ENCODE measurements at places on chromosomes 12 and 14. TPM values are rescaled to one million over a fixed set of nuclear protein-coding genes. Genes with fewer than 3 reads are reported as not detected.

Gene ITGA7
- 16.9 TPM for total RNA-seq

DNA sequence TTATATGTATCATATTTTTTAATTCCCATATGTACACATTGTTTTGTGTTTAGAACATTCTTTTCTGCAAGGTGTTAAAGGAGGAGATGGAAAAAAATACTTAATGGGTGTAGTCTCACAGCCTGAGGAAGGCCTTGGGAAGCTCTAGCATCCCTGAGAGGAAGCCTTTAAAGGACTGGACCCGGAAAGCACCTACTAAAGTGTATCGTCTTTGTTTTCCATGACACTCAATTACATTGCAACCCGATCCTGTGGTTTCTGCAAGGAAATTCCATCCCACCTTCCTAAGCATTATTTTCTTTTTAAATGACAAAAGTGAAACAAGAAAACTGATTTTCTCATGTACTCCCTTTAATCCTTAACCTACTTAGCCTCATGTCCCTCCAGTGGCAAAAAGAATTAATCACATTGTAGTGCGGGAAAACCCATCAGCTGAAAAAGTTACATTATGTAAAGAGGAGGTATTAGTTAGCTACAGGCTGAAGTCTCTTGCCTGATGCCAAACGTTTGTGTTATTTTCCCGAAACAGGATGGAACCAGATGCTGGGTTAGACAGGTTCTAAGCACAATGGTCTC lies 147.8 kb upstream of the CPSF6 start:
- DNase-seq = no peak

DNA sequence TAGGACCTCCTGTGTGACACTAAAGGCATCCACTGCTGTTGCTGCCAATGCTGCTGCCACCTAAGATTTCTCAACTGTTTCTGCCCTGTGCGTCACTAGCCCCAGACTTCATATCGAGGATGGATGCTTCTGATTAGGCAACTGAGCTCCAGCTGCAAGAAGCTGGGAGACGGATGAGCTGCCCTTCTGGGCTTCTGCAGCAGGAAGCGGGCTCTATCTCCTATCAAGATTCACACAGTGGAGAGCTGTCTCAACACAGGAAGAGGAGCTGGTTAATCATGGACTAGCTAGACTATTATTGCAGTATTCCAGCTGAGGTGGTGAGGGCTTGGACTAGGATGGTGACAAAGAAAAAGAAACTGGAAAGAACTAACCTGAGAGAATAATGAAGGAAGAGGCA lies 59.2 kb upstream of the PELI2 start:
- DNase-seq = no peak

DNA sequence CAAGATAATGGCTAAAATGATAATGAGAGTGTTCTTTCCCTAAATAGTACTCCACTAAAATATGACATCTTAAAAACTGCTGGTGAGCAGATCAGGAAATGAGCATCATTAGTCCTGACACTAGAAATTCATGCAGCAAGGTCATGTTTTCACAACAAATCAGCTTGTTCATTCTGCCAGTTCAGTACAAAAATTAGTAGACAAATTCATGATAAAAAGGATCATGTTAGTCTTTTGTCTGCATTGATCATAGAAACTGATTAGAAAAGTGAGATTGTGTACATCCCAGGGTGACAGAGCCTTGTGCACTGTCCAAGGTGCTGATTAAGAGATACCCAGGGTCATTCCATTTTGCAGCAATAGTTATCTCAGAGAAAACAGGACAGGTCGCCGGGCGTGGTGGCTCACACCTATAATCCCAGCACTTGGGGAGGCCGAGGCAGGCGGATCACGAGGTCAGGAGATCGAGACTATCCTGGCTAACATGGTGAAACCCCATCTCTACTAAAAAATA lies 163.6 kb downstream of the RIMBP2 start:
- no peak for DNase-seq

DNA sequence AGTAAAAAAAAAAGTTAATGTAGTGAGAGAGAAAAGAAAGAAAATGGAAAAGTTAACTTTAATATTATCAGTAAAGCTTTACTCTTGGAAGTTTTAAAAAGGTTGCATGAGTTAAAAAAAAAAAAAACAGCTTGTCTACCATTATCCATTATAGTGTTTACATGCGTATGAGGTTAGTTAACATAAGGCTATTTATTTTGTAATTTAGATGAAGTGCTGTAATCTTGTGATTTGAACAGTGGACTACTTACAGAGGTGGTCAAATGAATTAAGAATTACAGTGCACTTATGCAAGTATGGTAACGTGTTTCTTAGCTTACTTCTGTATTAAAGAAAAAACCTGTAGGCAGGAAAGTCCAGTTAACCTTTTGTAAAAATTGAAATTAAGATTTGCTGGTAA lies 30.7 kb downstream of the WASHC4 start:
- no peak for DNase-seq

GRCh38 chr12:6963791-6964413 lies 6.6 kb downstream of the PHB2 start:
- peak; percentile 49 for DNase-seq

GRCh38 chr12:31231611-31232360 lies 94.2 kb downstream of the SINHCAF start:
- DNase-seq = no peak

DNA sequence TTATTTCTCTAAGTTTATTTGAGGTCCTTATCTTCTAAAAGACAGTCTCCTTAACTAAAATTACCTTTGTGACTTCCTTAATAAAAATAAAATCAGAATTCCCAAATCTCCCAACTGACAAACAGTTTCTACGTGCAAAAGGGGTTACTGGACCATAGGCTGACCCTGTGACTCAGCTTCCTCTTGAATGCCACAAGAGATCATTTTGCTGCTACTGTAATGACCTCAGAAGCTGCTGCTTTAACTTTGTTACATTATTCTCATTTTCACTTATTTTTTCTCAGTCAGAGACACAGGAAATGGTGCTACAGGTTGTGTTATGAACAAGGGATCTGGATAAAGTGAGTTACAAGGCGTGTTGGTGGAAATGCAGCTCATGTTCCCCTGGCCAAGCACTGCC lies 132.2 kb upstream of the TMTC2 start:
- no peak for DNase-seq
